ENCODE measurements at places on chromosomes 6 and 20.
A peak's percentile ranks its signal among the peaks of the same experiment; 100 is the strongest.

DNA sequence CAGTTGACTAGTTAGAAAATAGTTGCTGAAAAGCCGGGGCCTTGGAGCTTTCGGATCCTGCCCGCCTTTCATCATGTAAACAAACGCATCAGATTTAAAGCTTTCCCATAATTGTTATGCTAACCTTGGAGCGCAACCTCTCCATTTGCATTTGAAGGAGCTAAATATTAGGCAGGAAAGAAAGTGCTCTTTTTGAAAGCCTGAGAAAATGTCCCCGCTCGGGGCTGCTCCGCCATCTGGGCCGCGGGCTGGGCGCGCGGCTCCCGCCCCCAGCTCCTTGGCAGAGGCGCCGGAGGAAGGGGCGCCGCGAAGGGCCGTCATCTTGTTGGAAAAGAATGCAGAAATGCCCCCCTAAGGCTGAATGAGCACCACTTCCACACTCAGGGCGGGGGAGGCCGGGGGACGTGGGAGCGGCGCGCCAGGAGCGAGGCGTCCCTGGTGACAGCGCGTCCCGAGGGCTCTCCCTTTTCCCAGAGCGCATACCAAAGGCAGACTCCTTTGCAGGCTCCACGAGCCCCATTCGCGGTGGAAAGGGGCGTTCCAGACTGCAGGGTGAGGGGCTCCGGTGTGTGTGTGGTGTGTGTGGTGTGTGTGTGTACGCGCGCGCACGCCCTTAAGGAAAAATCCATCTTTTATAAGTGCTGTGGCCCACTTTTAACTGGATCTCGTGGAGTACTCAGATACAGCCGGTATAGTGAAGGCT, 145.6 kb upstream of the ID4 start:
- no peak for DNase-seq

- DNase-seq, result no peak
Observed at GRCh38 chr20:48217190-48217589, 431.9 kb upstream of the SULF2 start.

DNA sequence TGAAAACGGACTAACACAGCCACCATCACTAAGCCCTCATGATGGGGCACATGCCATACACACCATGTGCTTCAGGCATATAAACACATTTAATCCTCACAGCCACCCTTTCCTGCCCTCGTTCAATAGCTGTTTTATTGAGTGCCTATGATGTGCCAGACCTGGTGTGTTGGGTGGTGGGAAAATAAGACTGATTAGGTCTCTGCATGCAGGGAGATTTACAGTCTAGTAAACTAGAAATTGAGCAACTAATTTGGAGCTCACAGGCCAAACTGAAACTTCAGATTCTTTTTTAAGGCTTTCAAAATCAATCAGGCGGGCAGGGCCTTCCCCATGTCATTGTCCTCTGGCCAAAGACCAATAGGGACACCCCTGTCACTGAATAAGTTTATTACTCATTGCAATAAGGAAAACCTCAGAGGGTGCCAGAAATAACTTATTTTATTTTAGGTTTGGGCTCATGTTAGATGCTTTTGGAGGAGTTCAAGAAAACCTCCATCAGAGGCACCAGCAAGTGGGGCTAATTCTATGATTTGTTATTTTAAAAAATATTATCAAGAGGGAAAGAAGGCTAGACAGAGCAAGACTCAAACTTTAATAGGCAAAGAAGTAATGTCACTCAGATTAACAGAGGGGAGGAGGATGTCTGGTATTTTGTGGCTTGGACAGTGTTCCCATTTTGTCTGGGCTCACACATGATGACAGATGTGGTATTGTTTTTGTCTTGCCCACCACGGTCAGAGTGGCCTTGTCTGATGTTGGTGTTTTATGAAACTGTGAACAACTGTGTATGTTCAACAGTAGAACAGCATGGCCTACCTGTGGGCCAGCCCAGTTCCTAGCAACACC, 12.0 kb downstream of the ZFP64 start:
- peak; percentile 25 for DNase-seq

- DNase-seq, result peak; percentile 22
Observed at GRCh38 chr6:34514593-34515472, 41.3 kb downstream of the SPDEF start.

DNA sequence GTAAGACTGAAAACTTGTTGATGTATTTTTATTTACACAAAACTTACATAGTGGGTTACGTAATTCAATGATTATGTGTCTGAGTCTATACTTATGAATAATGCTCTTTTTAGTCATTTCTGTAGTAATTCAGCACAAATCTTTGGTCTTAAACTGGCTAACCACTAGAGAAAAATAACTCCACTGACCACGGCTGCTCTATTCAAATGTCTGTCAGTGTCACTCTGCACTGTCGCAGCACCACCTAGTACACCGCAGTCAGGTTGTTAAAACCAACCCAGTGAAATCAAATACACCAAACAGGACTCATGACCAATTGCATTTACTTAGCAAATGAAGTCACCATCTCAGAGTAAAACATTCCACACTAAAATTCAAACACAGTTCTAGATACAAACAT, 93.5 kb upstream of the CCDC28A start:
- DNase-seq, result no peak

- DNase-seq, result peak; percentile 28
Observed at GRCh38 chr6:26172608-26172968, 85.4 kb downstream of the HFE start.

DNA sequence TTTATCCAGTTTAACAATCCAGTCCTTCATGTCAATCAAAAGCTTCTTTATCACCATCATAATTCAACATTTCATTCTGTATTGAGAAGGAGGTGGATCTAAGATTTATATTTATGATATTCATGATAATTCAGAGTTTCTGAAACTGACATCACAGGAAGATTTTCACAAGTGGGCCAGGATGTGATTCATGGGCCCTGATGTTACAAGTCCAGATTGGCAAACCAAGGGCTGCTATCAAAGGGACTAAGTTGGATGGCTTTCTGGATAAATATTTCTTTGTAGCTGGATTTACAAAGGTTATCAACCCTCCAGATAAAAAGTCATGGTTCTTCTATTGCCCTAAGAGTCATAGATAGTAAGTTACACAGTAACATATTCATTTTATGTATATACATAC, 866.5 kb downstream of the KIF16B start:
- DNase-seq, result no peak

DNA sequence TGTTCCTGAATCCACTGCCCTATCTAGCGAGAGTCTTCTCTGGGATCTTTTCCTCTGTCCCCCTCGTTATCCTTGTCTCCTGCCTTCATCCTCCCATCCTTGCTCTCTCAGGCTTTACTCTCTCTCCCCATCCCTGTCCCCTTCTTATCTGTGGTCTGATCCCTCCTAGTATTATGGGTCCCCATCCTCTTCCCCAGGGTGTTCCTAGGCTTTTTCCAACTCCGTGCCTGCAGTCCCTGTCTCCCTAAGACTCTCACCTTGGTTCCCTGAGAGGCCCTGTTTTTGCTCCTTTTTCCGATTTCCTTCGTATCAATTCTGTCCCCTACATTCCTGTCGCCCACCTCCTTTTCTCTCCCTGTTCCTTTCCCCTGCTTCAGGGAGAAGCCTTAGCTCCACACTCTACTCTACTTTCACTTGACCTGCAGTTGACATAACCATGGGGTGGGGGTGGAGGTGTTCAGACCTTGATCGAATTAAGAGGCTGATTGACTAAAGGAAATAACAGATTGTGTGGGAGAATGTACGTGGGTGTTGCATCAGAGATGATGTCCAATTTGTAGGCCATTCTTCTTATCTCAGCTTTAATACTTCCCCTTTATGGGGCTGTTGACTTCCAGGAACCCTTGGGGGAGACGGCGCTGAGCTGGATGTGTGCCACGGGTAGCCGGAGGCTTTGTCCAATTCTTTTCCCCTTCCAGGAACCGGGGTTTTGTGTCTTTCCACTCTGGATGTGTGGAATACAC, 905 bp downstream of the PPARD start:
- DNase-seq, result no peak

DNA sequence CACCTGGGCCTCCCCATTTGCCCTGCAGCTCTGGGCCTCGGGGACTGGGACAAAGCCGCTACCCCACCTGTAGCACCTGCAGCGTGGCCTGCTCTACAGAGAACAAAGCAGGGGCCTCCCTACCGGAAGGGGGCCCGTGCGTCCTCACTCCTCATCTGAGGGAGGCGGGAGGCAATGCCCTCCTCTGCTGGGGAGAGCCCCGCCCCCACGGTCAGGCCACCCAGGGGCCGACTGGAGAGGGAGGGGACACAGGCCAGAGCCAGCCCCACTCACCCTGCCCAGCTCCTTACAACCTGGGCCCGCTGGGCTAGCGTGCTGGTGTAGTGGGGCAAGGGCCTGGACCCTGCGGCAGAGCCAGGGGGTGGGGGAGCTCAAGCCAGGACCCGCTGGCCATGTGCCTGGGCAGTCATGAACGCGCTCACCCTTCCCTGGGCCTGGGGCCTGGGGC, 8.0 kb downstream of the LAMA5 start:
- no peak for DNase-seq

- DNase-seq, result peak; percentile 49
Observed at GRCh38 chr6:44297063-44298038, 15.8 kb downstream of the AARS2 start.

GRCh38 chr6:143673669-143674068, 4.1 kb upstream of the PHACTR2 start:
- no peak for DNase-seq

DNA sequence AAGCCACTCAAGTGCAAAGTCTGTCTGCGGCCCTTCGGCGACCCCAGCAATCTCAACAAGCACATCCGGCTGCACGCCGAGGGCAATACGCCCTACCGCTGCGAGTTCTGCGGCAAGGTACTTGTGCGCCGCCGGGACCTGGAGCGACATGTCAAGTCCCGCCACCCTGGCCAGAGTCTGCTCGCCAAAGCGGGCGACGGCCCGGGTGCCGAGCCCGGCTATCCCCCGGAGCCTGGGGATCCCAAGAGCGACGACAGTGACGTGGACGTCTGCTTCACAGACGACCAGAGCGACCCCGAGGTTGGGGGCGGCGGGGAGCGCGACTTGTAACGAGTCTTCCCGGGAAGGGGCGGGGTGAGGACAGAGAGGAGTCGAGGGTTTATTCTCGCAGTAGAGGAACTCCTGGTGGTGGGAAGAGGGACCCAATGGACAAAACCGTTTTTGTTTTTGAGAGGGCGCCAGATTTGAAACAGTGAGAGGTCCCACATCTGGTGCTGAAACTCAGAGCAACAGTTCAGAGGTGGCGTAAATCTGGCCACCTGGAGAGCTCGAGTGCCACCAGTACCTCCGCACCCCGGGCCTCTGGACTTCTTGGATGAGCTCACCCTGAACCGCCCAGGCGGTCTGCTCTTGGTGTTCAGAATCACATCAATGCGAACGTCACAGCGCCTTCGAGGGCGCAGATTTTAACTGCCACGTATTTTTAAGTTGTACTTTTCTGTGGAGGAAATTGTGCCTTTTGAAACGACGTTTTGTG, 8.0 kb downstream of the PRDM13 start:
- peak; percentile 36 for DNase-seq

- no peak for DNase-seq
Observed at GRCh38 chr6:106626485-106626884, 2.8 kb downstream of the RTN4IP1 start.

DNA sequence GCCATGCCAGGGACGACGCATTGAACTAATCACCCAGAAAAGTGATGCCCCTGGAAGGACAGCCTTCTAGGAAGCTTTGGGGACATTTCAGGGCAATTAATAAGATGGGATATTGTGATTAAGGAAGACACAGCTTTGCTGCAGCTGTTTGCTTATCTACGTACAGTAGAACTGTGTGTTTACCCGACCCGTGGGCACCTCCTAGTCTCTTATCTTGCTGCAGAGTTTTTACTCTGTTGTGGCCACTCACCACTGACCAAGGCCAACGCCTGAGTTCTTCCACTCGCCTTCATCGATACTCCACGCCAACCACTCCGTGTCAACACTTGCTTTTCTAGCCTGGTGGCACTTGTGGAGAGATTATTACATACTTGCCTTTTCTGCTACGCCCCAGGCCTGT, 105.9 kb upstream of the MLN start:
- no peak for DNase-seq

- no peak for DNase-seq
Observed at GRCh38 chr6:14593286-14593685, 475.7 kb downstream of the CD83 start.

GRCh38 chr20:62529896-62530642, 54.3 kb upstream of the GATA5 start:
- DNase-seq, result no peak

DNA sequence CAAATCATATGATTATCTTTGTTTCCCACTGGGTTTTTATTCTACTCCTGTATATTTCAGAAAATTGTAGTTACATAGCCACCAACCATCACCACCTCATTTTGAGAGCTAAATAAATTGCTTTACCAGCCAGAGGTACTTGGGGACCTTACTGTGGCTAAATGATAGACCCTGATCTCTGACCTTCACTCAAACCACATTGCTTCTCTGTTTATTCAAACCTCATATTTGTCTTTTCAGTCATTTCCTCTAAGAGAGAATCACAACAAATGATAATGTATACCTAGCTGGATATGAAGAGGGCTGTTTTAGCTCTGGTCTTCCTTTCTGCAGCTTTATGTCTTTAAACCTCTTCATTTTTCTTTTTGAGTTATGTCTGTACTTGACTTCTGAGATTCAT, 142.8 kb downstream of the ADGB start:
- no peak for DNase-seq

DNA sequence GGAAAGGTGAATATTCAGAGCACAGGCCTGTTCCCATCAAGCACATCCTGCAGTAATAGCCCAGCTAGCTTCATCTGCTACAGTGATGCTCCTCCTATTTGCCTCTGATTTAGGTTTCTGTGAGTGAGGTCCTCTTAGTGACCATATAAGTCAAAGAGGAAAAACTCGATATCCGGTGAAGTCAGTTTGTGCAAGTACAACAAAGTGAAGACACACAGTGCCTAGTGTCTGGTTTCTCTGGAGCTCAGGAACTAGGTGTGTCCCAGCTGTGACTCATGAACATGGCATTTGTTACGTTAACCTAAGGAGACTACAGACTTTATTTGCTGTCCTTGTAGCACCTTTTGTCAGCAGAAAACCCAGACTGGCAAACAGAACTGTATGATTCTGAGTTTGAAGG, 33.9 kb downstream of the EDN1 start:
- no peak for DNase-seq

GRCh38 chr6:74826263-74826662, 379.6 kb downstream of the COL12A1 start:
- no peak for DNase-seq

GRCh38 chr20:689947-690346, 14.3 kb upstream of the SCRT2 start:
- DNase-seq, result no peak

GRCh38 chr20:56437196-56437960, 25.3 kb downstream of the CASS4 start:
- DNase-seq, result no peak

DNA sequence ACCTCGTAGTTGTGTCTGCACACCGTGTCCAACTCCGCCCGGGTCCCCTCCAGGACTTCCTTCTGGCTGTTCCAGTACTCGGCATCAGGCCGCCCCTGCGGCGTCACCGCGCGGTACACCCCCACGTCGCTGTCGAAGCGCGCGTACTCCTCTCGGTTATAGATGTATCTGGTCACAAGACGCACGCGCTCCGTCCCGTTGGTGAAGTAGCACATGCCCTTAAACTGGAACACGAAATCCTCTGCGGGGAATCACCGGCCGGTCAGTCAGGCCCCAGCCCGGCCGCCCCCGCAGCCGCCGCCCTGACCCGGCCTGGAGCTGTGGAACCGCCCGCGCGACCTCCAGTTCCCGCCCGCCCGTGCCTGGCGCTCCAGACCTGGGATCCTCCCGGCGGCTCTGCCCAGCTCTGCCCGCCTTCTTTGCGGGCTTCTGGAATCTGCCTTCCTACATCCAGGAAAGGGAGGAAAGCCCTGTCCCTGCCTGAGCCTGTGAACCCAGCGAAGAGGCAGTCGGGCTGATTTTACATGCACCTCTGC, 1.6 kb downstream of the HLA-DQB1 start:
- DNase-seq, result peak; percentile 12
